ENCODE measurements at places on chromosomes 1 and 21.

DNA sequence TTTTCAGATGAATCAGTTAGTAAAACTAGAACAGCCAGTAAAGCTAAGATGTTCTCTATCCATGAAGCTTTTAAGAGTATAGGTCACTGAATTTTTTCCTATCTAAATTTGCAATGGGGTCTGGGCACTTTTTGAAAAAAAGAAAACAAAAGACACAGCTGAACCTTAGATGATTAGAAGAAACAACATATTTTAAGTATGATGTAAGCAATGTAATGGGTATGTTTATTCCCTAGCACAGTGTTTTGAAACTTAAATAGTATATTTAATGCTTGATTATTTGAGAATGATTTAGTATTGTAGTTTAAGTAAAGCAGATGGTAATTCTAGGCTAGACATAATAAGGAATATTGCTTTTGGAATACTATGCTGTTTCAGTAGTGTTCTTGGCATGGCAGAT is 36.2 kb downstream of the KCTD3 start:
- DNase-seq: no peak

GRCh38 chr1:247825362-247825761 is 1.4 kb upstream of the OR14A16 start:
- no peak for DNase-seq

GRCh38 chr21:41965045-41965444 is 11.2 kb upstream of the C2CD2 start:
- DNase-seq: peak; percentile 75

DNA sequence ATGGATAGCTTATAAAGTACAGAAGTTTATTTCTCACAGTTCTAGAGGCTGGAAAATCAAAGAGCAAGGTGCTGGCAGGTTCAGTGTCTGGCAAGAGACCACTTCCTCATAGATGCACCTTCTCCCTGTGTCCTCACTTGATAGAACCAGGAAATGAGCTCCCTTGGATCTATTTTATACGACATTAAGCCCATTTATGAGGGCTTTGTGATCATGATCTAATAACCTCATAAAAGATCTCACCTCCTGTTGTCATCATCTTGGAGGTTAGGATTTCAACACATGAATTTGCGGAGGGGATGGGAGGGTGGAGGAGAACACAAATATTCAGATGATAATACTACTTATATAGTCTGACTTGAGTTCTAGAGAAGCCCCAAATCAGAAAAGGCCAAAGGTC is 222.1 kb upstream of the SNX7 start:
- DNase-seq: no peak

DNA sequence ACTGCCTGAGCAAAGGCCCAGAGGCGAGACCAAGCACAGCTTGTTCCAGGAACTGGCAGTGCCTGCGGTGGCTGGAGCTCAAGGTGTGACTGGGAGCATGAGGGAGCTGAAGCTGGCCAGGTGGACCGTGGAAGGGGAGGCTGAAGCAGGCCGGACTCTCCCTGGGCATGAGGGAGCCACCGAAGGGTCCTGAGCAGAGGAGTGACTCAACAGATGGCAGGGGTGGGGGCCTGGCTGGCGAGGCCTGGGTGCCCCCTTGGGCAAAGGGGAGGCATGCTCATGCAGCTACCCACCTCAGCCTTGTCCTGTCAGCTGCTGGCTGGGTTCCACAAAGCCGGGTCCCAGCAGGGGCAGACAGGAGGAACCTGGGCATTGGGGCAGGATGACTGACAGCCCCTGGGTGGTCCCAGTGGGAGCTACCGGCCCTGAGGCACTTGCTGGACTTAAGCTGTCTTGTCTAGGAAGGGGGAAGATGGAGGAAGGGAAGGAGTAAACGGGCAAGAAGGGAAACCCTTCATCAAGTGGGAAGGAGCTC is 118.9 kb downstream of the LACTBL1 start:
- DNase-seq: no peak

- no peak for DNase-seq
Measured at GRCh38 chr1:222656391-222657155, 38.7 kb downstream of the MIA3 start.

DNA sequence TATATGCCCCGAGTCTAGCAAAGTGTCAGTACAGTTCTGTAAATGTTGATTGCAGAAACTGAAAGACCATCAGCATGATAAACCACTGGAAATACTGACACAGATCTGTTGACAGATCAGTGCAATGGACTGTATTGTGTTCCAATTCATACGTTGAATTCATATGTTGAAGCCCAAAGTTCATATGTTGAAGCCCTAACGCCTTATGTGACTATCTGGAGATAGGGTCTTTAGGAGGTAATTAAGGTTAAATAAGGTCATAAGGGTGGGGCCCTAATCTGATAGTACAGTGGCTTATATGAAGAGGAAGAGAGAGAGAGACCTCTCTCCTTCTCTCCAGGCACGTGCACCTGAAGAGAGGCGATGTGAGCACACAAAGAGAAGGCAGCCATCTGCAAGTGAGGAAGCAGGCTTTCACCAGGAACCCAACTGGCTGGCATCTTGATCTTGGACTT is 144.7 kb downstream of the MRPL39 start:
- no peak for DNase-seq

GRCh38 chr1:217747156-217747769 is 116.1 kb downstream of the SPATA17 start:
- DNase-seq: peak; percentile 69

GRCh38 chr1:226350519-226350865 is 41.5 kb upstream of the LIN9 start:
- DNase-seq: no peak

- DNase-seq: peak; percentile 33
Measured at GRCh38 chr21:40639616-40640194, 207.3 kb downstream of the DSCAM start.

- DNase-seq: peak; percentile 86
Measured at GRCh38 chr1:205416322-205416721, 5.5 kb downstream of the LEMD1 start.

GRCh38 chr1:58804853-58805565 is 21.2 kb upstream of the JUN start:
- no peak for DNase-seq

- no peak for DNase-seq
Measured at GRCh38 chr1:113958691-113959090, 20.6 kb upstream of the OLFML3 start.

- DNase-seq: no peak
Measured at GRCh38 chr1:215114154-215114933, 31.8 kb downstream of the KCNK2 start.

- no peak for DNase-seq
Measured at GRCh38 chr1:51760872-51761271, 117.7 kb downstream of the NRDC start.

GRCh38 chr1:44239331-44239960 is 26.2 kb downstream of the DMAP1 start:
- no peak for DNase-seq

- DNase-seq: no peak
Measured at GRCh38 chr1:225694151-225694603, 41.3 kb upstream of the ENAH start.

GRCh38 chr1:164446020-164446419 is 113.0 kb upstream of the PBX1 start:
- DNase-seq: no peak

GRCh38 chr1:157403608-157404007 is 148.7 kb downstream of the FCRL5 start:
- no peak for DNase-seq

DNA sequence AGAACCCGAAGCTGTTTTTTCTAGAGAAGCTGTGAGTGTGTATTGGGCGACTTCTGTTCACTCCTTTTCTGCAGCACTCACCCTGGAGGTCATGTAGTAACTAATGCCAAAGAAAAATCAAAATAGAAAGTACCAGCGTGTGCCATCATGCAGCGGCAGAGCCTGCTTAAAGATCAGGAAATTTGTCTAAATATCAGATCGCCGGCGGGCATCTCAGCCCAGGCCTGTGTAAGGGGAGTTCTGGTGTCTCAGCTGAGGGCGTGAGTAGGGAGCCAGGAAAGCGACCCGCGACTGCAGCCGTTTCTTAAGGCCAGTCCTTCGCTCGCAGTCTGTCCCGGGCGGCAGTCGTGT is 768 bp downstream of the EDARADD start:
- DNase-seq: peak; percentile 23

DNA sequence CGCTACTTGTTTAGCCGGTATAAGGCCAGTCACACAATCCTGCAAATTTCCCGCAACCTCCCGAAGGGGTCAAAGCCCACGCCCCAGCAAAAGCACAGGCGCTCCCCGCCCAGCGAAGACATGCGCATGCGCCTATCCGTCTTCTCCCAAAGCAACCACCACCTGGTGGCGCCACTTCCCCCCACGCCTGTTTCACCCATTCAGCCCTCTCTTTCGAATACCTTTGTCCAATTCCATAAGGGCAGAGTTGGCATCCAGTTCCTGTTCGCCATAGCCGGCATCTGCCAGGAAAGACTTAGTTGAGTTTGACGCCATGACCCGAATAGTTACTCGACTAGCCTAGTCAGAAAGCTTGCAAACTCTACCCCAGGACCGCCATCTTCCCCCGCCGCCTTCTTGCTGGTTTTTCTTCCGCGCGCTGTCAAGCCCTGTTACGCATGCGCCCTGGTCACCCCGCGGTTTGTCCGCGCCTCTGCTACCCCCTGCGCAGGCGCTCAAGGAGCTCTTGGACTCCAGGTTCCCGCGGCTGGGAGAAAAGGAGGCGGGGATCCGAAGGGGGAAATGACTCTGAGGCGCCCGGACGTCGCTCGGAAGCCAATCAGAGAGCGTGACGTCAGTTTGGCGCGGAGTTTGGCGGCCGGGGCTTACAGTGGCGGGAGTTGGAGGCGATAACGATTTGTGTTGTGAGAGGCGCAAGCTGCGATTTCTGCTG is at the start of the genes DTL and INTS7:
TSS of gene DTL (plus strand) at position 626 of the 712 bp plus-strand sequence. CDS start 143 bp downstream, outside the sequence.
TSS of gene INTS7 (minus strand) at position 435 of the 712 bp plus-strand sequence. CDS start at position 315, 120 bp downstream.
- DNase-seq: peak; percentile 100

GRCh38 chr1:242784807-242785206 is 260.3 kb upstream of the PLD5 start:
- DNase-seq: no peak

DNA sequence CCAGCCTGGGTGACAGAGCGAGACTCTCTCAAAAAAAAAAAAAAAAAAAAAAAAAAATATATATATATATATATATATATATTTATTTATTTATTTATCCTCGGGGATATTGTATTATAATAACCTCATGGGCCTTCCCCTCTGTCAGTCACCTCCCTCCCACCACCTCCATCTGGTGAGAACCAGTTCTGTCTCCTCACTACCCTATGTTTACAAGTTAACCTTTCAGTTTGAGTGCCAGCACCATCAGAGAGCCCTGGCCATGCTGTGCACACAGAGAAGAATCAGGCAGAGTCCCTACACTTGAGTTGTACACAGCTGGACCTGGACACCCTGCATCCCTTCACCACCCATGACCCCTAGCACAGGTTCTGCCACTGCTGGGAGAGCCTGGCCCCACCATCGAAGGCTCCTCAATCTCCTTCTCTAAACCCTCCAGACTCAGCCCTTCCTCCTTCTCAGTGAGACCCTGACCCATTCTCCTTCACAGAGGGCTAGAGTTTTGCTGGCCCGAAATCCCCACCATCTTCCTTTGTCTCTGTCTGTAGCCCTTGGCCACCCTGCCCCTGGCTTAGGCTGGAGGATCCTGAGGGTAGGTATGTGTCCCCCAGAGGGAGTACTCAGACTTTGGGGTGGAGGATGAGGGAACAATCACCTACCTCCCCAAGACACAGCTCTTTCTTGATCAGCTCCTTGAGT is 1.2 kb downstream of the S100A5 start:
- DNase-seq: peak; percentile 20

DNA sequence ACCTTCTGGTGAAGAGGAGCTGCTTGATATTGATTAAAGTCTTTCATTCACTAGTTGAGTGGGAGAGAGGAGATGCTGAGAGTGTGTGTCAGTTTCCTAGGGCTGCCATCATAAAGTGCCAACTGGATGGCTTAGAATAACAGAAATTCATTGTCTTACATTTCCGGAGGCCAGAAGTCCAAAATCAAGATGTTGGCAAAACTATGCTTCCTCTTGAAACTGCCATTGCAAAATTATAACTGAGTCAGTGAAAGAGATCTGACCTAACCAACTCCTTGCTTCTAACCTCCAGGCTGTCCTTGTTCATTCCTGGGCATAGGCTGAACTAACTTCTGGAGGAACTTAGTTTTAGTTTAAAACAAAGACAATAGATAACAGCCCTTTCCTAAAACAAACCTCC is 47.1 kb downstream of the PTGS2 start:
- no peak for DNase-seq

GRCh38 chr1:13807209-13807608 is 107.2 kb downstream of the PRDM2 start:
- DNase-seq: no peak

DNA sequence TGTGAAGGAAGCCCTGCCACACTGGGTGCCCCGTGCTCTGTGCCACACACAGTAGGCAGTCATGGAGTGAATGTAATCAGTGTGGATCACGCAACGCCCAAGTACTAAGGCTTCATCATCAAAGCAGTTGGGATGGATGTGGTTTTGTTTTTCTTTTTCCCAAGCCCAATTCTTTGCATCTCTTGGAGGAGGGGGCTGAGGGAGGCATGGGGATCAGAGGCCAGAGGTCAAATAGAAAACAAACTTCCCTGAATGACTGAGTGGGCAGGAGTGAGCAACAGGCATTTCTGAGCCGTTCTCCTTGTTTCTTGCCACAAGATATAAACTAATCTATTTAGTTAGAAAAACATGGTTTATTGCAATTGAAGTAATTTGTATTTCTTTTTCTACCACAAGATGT is 85.3 kb downstream of the TRABD2B start:
- no peak for DNase-seq

DNA sequence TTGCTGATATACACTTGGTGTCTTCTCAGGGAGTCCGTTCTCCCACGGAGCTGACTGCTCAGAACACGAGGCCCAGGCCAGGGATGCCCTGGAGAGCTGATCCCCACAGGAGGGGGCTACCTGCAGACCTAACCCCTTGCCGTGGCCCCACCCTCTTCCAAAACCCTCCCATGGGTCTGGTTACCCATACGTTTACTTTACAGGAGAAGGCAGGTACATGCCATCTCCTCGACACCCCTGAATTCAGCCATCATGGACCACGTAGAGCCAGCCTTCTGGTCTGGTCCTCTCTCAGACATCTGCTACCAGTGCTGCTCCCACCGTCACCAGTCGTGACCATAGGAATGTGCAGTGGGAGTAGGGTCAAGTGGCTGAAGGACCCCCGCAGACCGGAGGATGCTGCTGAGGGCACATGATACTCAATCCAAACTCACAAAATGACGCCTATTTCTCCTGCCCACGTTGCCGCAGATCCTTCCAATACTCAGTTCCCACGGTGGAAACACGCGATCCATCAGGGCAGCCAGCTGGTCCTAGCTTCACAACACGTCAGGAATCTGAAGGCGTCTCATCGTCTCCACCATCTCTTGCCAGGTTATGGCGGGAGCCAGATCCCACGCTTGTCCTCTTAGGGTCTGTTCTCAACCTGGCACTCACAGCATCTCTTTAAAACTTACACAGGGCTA is 26.7 kb downstream of the PGBD5 start:
- DNase-seq: no peak

All from NCI-H2171 treated with DMSO at 0.1 percent for 48 hours (cell line).